ENCODE measurements at places on chromosomes 2 and 18. TPM values are rescaled to one million over a fixed set of nuclear protein-coding genes. Genes with fewer than 3 reads are reported as not detected.

DNA sequence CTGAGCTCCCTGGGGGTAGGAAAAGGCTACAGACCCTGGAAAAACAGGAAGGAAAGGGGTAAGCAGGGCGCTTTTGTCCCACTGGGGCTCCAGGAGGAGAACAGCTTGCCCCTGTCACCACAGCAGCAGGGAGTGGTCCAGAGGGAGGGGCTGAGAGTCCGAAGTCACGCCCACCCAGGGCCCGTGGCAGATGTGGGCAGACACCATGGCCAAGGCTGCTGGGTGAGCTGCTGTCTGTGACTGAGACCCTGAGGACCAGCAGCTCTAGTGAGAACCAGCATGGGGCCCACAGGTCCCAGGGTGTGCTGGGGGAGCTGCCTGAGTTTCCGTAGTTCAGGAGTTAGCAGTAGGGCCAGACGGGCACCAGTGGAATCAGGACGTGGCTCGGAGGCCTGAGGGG, 162.0 kb downstream of the SPP2 start:
- no peak for DNase-seq

DNA sequence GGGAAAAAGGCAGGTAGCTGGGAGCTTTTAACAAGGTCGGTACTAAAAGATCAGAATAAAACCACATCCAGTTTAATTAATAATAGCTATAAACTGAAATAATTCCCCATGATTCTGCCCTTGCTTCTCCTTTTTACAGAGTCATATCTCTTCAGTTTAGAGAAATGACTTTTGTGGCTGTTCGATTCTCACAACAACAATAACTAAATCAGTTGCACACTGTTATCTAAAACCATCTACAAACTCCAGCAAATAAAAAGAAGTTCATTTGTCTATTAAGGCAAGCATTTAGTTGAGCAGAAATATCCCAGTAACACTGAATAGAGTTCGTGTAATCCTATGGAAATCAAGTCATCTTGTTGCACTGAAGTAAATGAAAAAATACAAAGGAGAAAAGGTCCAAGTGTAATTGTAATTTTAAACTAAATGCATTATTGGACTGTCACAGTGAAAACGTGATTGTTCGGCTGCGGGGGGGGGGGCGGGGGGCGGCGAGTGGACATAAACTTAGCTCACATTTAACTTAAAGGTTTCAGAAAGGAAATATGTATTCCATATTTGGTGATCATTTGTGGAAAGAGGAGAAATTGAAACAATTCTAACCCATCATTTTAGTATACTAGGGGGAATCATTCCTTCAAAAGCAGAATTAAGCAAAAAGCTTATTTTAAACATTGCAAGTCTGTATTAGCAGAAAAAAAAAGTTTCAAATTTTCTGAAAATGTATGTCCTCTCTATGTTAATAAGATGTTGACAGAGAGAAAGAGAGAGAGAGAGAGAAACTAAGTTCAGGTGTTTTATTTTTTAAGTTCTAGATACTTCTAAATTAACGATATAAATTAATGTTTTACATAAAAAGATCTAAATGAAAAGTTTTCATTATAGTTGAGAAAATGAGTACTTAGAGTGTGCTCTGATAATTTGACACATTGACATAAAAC, 144.5 kb downstream of the MEIS1 start:
- no peak for DNase-seq

GRCh38 chr18:32276906-32277305, 87.1 kb downstream of the MEP1B start:
- no peak for DNase-seq

GRCh38 chr2:2527148-2527547, 196.1 kb upstream of the MYT1L start:
- DNase-seq: peak; percentile 19

DNA sequence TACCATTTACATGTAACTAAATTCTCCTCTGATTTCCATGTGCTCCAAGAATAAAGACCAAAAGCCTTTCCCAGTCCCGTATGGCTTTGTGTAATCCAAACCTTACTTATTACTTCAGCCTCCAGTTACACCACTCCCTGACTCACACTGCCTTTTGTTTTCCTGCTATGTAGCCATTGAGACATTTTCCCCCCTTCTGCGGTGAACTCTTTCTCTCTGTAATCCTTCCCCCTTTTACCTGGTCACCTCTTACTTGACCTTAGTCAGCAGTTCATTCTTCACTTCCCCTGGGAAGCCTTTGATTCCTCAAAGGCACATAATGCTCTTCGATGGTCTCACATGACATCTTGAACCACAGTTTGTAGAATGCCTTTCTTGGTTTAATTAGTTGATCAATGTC, 256.0 kb upstream of the FANCL start:
- DNase-seq: no peak

DNA sequence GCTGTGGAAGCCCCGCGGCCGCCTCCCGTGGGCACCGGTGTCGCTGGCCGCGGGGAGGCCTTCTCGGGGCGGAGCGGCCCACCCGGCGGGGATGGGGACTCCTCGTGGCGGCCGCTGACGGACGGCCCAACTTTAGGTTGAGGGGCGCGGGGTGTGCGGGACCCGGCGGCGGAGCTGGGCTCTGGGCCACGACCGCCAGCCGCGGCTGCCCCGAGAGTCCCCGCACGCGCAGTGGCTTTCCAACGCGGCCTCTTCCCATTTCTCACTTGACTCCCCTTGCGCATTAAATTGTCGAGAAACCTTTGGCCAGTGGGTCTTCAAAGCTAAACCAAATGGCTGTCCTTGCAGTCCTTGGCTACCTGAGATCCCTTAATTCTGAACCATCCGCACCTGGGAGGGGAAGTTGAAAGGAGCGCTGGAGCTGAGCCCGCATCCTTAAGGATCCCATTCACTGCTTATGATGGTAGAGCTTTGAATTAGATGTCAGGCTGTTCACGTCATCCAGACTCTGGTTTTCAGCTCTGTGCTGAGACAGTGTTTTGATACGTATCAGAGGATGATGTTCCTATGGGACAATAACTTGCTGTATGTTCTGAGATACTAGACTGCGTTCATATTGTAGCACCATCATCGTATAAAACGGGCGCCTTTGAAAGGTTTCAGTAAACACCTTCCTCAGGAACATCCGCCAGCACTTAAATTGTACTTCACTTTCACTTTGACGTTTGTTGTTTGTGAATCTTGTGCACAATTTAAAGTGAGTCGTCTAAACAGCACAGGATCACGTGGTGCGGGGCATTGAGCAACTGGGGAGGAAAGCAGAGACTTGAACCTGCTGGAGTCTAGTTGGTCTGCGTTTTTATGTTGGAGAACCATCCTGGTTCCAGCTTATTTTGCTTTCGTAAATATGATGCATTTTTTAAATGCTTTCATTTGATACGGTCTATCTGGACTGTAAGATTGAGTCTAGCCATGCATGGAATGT, 874 bp downstream of the CLIP4 start:
- peak; percentile 89 for DNase-seq

DNA sequence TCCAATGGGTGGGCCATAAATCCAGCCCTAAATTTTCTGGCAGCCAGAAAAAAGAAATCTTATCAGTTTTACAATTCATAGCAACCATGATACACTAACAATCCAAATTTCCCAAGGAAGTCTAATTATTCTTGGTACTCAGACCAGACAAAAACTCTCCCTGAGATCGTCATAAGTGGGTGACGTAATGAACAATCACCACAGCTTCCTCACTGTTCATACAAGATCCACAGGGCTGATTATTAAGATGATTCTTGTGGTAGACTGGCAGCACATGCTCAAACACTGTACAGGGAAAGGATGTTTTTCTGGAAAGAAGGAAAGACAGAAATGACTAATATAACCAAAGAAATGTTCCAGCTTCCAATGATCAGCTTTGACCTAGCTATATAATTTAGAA, 178.3 kb upstream of the CRIM1 start:
- DNase-seq: no peak

DNA sequence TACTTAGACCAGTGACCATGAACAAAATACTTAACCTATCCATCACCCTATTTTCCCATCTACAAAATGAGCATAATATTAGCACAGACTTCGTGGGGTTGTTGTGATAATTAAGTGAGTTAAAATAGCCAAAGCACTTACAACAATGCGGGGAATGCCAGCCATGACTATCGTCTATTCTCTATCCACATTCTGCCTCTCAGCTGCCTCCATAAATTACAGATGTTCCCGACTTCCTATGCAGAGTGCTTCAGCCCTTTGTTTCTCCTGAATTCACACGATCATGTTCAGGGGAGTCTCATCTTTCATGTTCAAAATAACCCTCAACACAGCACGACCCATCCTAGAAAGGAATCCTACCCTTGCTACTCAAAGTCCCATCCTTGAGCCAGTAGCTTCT, 211.6 kb downstream of the EN1 start:
- no peak for DNase-seq

GRCh38 chr18:68759308-68759707, 38.6 kb upstream of the CCDC102B start:
- DNase-seq: no peak

DNA sequence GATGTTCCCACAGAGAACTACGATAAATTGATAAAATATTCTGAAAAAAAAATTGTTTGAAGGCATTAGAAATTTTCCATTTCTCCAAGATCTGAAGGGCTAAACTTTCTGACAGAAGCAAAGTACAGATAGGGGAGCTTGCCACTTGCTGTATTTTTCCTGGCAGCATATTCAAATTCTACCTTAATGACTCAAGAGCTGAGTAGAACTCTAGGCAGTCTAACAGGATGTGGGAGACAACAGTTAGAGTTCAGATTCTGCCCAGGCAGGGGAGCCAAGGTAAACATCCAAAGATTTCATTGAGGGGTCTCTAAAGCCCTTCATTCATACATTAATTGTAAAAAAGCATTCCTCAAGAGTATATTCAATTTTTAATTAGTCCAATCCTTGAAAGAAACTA, 46.0 kb upstream of the RIT2 start:
- no peak for DNase-seq

DNA sequence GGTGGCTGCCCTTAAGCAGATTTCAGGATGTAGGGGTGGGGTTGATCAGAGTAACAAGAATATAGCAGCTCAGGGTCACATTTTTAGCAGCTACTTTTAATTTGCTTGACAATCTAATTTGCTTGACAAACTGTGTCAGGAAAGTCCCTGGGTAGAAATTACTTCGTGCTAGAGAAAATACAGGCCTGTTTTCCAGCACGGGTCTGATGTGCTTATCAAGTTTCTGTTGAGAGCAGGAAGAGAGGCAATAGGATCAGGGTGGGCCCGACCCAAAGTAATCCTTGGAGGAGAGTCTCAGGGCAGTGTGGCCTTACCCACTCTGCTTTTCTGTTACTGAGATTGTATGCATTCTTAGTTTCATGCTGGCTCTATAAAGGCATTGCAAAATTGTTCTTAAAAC, 221.5 kb downstream of the TSN start:
- no peak for DNase-seq

DNA sequence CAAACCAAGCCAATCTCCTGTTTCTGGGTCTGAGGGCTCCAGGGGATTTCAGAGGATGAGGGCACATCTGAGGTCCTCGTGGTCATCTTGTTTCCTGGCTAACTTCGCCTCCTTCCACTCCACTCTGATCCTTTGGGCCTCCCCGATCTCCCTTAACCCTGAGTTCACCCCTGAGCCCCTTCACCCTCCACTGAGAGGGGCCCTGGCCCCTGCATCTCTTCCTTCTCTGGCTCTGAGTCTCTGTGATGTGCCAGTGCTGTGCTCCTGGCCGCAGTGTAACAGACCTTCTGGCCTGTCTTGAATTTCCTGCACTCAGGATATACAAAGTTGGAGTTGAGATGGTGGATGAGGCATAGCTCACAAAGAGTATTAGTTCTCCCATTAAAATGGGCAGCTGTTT, 84.7 kb upstream of the BOD1L2 start:
- DNase-seq: no peak

DNA sequence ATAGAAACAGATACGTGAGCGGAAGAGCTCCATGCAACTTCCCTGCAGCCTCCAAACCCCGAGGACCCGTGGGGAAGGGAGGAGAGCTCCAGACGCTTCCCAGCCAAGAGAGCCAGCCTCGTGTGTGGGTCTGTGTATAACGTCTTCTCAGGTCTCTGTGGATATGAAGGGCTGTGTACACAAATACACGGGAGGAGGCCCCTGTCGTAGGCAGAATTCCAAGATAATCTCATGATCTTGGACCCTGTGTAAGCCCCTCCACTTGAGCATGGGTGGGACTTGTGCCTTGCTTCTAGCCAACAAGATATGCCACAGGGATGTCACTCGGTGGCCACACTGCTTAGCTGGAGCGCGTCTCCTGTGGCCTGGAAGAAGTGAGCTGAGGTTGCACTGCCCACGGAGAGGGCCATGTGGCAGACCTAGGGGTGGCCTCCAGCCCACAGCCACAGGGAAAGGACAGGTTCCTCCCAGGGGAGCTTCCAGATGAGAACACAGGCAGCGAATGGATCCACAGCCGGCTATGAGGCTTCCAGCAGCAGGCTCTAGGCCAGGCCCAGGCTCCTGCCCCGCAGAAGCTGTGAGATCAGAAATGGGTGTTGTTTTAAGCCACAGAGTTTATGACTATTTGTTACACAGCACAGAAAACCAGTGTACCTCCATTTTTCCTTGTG, 15.6 kb upstream of the KLF11 start:
- DNase-seq: peak; percentile 63

The TMEM200C gene
- total RNA-seq: 0.66 TPM

The COL4A4 gene
- 1.1 TPM for total RNA-seq

The RESP18 gene
- total RNA-seq: not detected

The DNAJC5G gene
- not detected for total RNA-seq

The SLC4A5 gene
- total RNA-seq: 2.1 TPM

The KCNG2 gene
- not detected for total RNA-seq

The MGAT4A gene
- 21.6 TPM for total RNA-seq

The FBXO48 gene
- total RNA-seq: 0.55 TPM

The CDH7 gene
- total RNA-seq: not detected
